ENCODE measurements at places on chromosomes 2 and 18.

- no peak for DNase-seq
Observed at GRCh38 chr2:121501031-121501430, 29.6 kb upstream of the RNU4ATAC start.

GRCh38 chr2:197388866-197389587 is 45.8 kb downstream of the SF3B1 start:
- DNase-seq, result no peak

DNA sequence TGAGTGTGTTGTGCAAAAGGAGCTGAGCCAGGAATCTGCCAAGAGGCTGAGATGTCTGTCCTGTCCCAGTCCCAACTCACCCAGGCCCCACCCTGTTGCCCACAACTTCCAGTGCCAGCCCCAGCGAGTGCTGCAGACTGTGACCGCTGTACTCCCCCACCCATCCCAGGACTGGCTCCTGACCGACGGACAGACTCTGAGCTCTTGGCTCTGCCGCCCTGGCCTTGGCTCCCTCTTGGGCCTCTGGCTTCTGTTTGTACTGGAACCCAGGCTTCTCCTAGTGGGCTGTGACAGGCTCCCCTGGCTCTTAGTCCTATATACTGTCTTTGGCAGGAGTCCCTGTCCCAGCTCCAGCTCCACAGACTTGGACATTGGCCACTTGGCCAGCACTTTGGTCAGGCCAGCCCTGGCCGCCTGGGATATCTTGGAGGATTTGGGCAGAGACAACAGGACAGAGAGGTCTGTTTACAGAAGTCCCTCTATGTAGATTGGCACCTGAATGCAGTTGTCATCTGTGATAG is 41.1 kb downstream of the ACOXL start:
- DNase-seq, result peak; percentile 76

- no peak for DNase-seq
Observed at GRCh38 chr2:105188343-105188742, 53.2 kb upstream of the GPR45 start.

DNA sequence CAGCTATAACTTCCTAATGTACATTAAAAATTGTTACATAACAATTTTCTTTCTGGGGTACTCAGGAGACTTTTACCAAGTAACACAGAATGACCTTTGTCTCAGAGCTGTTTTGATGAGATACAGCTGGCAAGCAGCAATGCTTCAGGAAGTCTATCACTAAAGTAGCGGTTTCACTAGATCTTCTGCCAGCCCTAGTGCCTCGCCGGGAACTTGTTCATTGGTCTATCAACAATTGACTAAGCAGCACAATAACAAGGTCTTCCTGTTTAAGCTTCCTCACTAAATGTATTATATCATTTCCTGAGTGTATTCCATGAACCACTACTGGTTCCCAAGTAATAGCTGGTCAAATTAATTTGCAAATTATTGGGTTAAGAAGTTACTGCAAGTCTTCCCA is 69.2 kb downstream of the TRIP12 start:
- DNase-seq, result no peak

DNA sequence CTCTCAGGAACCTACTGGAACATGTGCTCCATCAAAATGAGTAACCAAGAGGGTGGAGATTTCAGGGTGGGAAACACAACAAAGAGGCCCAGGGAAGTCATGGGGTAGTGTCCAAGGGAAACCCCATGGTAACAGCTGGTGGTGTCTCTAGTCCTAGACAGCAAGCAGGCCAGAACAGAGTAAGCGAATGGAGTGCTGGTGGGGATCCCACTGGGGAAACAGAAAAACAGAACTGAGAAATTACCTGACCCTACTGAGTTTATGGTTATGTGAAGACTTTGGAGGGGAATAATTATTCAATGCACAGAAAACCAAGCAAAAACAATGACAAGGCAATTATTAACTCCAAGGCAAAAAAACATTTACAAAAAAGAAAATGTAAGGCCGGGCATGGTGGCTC is 16.9 kb downstream of the ERCC3 start:
- no peak for DNase-seq

DNA sequence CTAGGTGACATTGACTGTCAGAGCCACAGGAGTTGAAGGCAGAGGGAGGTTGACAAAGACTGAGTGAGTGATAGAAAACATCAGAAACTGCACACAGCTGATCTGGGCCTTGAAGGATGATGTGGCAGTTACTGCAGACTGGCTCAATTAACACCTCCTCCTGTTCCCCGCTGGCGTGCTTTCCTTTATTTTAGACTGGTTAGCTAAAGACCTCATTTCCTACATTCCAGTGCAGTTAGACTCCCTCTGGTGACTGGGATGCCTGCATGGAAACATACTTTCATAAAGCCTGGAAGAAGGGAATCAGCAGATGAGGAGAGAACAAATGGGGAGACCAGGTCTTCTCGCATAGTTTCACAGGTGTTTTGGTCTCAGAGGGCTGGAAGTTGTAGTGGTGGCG is 7.1 kb downstream of the TPGS2 start:
- no peak for DNase-seq

- DNase-seq, result no peak
Observed at GRCh38 chr2:114642988-114643553, 200.6 kb downstream of the DPP10 start.

GRCh38 chr2:74834792-74835755 is 1.1 kb downstream of the HK2 start:
- peak; percentile 78 for DNase-seq

- DNase-seq, result peak; percentile 52
Observed at GRCh38 chr2:21317131-21317530, 193.4 kb downstream of the TDRD15 start.

DNA sequence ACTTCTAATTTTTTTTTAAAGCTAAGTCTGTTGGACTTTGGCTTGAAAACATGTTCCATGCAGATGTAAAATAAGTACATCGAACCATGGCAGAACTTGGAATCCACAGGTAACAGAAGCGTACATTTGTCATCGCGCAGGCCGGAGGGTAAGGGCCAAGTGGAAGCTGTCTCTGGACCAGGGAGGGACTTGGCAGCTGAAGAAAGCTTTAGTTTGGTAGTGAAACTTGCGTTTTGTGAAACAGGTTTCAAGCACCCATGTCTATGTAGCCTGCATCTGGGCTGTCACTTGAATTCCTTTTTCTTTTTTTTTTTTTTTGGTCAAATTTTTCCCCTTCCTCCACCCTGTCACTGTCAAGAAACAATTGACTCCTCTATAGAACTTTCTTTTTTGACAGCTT is 20.4 kb downstream of the GRHL1 start:
- no peak for DNase-seq

DNA sequence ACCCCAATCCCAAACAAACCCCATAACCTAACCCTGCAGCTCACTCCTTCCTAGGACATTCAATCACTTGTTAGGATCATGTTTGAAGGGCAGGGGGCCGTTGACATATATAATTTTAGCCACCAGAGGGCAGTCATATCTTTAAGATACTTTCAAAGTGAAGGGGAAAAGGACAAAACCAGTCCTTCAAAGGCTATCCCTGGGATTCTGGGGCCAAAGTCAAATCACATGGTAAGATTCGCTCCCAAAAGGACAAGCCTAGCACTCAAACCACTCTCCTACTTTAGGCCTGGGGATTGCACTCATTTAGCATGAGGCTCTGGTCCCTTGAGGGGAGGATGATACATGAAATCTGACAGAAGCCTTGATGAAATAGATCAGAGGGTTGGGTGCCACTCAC is 44.6 kb downstream of the HAUS1 start:
- no peak for DNase-seq

DNA sequence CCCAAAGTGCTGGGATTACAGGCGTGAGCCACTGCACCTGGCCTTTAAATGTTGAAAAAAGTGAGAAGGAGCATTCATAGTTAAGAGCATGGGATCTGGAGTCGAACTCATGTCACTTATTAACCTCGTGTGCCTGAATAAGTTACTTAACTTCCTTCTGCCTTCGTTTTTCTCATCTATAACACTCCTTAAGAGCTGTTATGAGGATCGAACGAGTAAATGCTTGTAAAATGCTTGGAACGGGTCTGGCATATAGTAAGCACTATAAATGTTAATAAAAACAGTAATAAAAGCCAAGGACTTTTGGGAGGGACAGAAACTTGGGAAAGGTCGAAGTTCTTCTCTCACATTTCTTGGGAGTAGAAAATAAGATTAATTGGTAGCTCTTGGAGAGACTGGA is 40.8 kb downstream of the RAB10 start:
- DNase-seq, result no peak

- DNase-seq, result no peak
Observed at GRCh38 chr2:6148882-6149281, 456.7 kb downstream of the SOX11 start.

DNA sequence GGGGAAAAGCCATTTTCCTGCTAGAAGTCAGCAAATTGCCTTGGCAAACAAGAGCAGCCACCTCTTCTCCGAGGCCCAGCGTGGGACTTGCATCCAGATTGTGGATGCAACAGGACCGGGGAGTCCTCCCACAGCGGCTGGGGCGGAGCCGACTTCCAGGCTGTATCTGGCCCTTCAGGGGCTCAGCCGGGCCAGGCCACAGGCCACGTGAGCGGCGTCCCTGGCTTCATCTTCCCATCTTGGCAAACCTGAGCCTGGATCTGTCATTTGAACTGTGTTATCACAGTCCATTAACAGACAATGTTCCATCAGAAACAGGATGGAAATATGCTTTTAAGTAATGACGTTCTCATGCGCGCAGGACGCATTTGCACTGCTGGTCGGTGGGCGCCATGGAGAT is 483.5 kb upstream of the SALL3 start:
- no peak for DNase-seq

- no peak for DNase-seq
Observed at GRCh38 chr18:79420033-79420745, 24.5 kb downstream of the NFATC1 start.

GRCh38 chr18:79784965-79785770 is 12.6 kb upstream of the KCNG2 start:
- DNase-seq, result no peak

- no peak for DNase-seq
Observed at GRCh38 chr2:29743516-29743915, 177.9 kb downstream of the ALK start.

- peak; percentile 52 for DNase-seq
Observed at GRCh38 chr18:54684784-54685183, 93.7 kb downstream of the DYNAP start.

DNA sequence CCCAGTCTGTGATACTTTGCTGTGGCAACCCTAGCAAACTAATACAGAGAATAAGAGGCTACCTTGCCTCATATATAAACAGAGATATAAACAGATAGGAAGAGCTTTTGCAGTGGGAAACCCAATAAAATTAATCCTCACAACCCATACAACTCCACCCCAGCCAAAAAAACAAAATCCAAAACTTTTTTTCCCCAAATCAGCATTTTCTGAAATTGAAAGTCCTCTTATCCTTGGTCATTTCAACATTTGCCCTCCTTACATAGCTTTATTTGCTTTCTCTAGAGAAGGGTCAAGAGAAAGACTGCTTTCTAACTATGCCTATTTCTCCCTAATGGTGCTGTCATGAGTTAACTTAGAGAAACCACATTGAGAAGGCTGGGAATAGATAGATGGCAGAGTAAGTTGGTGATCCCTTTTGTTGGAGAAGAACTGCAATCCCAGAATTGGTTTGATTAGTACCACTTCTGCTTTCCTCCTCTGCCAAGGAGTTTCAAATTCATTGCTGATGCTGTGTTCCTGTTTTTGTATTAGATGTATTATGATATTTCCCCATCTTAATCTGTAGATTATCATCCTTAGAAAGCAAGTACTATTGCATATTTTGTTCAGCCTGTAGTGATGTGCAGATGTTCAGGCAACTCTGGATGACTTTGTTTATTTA is 76.5 kb upstream of the B3GNT2 start:
- no peak for DNase-seq

GRCh38 chr2:66428986-66429612 is 5.8 kb upstream of the MEIS1 start:
- peak; percentile 43 for DNase-seq

- peak; percentile 73 for DNase-seq
Observed at GRCh38 chr18:362311-363290, 94.8 kb upstream of the THOC1 start.

DNA sequence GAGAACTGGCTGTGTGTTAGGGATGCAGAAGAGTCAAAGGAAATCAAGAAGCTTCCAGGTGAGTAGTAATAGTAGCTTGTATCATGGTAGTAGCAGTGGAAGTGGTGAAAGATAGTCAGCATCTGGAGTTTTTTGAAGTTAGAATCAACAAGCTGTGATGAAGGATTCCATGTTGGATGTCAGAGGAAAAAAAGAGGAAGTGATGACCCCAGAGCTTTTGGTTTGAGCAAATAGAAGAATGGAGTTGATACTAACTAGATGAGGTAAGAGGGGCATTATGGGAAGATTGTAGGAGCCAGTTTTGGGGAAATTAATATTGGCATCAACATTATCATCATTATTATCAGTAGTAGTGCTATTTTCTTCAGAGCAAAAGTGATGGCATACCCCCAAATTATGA is 542.2 kb downstream of the XIRP2 start:
- no peak for DNase-seq

GRCh38 chr18:50686409-50686808 is 126.5 kb downstream of the MAPK4 start:
- no peak for DNase-seq

GRCh38 chr18:75113455-75113854 is 95.5 kb downstream of the PTGR3 start:
- no peak for DNase-seq

- no peak for DNase-seq
Observed at GRCh38 chr2:147589127-147589526, 255.7 kb upstream of the ACVR2A start.

- no peak for DNase-seq
Observed at GRCh38 chr2:135424849-135425248, 106.2 kb downstream of the ZRANB3 start.

DNA sequence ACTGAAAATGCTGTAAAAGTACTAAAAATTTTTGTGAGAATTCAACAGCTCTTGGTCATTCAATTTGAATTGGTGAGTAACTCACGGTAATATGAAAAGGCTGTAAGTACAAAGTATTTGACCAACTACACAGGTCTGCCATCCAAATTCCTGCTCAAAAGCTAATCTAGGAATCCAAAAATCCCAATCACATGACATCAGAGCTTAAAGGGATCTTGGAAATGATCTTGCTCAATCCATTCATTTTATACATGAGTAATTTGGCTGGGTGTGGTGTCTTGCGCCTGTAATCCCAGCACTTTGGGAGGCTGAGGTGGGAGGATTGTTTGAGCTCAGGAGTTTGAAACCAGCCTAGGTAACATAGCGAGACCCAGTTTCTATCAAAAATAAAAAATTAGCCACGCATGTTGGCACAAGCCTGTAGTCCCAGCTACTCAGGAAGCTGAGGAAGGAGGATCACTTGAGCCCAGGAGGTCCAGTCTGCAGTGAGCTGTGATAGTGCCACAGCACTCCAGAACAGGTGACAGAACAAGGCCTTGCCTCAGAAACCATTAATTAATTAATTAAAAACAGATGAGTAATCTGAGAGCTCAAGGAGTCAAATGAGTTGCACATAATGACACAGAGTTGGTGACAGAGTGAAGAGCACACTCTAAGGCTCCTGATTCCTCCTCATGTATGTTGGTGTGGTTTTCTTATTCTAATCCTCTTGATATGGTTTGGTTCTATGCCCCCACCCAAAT is 19.8 kb downstream of the SPIRE1 start:
- no peak for DNase-seq

Measured in right forelimb (tissue), 1 donor.